T1000 (cell line): ENCODE measurements at places on chromosomes 4 and X.

- no peak for DNase-seq
These were observed 25.9 kb downstream of the C4orf50 start for GRCh38 chr4:5992171-5992827.

- DNase-seq, result no peak
These were observed 199.8 kb upstream of the AGTR2 start for GRCh38 chrX:115970718-115971117.

DNA sequence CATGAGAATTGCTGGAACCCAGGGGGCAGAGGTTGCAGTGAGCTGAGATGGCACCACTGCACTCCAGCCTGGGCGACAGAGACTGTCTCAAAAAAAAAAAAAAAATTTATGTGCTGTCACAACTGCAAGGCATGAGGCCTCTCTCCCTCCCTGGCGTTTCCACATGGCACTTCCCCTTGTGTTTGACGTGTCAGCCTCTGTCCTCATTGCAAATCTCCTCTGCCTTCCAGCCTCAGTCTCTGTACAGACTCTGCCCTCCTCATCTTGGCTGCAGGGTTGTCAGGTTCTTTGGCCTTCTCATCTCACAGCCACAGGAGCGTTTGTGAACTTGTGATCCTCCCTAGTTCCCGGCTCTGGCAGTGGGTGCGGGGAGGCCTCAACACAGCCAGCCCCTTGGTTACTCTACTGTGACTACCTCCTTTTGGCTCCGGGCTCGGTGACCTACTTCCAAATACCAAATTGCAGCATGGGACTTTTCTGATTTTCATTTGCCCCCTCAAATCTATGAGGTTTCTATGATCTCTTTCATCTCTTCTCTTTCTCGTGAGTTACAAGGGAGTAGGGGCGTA lies 250.0 kb downstream of the CBR4 start:
- no peak for DNase-seq

- DNase-seq, result no peak
These were observed 42.9 kb downstream of the SMAD1 start for GRCh38 chr4:145524552-145524951.

GRCh38 chrX:66176134-66176533 lies 12.1 kb downstream of the HEPH start:
- no peak for DNase-seq

DNA sequence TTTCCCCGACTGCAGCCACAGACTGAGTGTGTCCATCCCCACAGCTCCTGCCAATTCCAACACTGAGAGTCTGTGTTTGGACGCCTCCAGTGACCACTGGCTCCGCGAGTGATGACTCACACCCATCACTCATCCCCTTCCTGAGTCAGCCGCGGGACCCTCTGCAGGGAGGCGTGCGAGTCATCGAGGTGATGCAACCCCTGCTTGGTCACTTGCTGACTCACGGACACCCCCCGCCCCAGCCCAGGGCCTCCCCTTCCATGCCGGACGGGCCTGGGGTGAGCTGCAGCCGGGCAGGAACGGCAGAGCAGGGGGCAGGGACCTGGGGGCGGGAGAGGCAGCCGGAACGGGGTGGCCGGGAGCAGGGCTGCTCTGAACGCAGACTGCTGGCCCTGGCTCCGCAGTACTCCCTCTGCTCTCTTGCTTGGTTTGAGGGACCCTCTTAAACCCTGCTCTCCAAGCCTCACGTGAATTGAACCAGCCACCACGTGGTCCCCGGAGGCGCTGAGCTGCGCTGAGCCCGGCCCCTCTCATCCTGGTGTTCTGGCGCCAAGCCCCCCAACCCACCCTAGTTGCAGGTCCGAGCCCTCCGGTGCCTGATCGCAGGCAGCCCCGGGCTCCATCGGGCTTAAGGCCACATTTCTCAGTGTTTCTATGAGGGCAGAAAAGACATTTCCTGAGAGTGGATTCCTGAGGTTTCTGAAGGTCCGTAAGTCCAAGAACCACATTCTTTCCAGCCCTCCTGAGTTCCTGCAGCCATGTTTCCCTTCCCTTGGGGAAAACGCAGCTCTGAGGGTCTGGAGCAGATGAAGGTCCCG lies 32.4 kb downstream of the FGFRL1 start:
- DNase-seq, result peak; percentile 96

DNA sequence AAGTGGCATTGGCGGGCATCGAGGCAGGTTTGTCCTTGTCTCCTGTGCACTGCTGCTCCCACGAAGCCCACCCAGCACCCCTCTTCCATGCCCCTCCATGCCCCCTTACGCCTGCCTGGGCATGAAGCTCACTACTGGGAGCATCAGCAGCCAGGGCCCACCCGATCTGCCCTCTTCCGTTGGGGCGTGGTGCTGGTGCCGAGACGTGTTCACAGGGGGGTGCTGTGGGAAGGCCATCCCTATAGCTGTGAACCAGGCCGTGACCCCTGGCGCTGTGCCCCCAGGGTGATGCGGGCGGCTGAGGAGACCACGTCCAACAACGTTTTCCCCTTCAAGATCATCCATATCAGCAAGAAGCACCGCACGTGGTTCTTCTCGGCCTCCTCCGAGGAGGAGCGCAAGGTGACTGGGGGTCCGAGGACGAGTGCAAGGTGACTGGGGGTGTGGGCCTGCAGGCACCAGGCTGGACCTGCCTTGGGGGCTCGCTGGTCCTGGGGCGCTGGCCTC lies 19.3 kb upstream of the ADD1 start:
- no peak for DNase-seq

- DNase-seq, result no peak
These were observed 13.4 kb upstream of the NHS start for GRCh38 chrX:17361620-17362019.

DNA sequence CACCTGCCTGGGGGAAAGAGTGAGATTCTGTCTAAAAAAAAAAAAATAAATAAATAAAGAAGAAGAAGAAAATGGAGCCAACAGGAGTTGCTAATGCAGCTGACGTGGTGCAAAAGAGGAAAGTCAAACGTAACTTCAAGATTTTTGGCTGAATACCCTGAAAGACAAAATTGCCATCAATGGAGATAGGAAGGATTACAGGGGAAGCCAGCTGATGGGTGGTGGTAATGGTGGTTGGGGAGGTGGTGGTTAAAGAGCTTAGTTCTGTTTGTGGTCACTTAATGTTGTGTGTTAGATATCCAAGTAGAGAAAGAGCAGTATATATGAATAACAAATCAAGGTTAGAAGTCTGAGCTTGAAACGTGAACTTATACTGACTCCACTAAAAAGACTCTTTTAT lies 225.4 kb downstream of the ARHGAP24 start:
- no peak for DNase-seq

- DNase-seq, result no peak
These were observed 122.0 kb downstream of the CORIN start for GRCh38 chr4:47715716-47716416.

GRCh38 chr4:111512081-111512783 lies 633.0 kb upstream of the FAM241A start:
- DNase-seq, result no peak

DNA sequence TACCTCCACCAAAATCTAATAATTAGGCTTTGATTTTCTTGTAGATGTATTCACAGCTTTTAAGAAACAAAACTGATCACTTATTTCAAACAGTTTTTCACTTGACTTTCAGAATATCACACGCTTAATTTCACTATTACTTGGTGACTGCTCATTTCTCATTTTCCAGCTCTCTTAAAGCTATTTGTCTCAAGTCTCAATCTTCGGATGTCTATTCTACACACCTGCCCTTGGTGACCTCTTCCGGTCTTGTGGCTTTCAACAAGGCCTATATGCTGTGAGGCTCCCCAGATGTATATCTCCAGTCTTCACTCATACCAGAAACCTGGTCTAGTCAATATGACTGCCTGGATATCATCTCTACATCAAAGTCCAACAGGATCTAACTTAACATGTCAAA lies 34.9 kb upstream of the ANXA10 start:
- DNase-seq, result no peak

- DNase-seq, result no peak
These were observed 142.4 kb upstream of the CPXCR1 start for GRCh38 chrX:88604433-88605221.

GRCh38 chr4:109959195-109959594 lies 46.5 kb downstream of the EGF start:
- DNase-seq, result no peak

GRCh38 chr4:120733968-120734367 lies 188.6 kb downstream of the PRDM5 start:
- DNase-seq, result no peak

DNA sequence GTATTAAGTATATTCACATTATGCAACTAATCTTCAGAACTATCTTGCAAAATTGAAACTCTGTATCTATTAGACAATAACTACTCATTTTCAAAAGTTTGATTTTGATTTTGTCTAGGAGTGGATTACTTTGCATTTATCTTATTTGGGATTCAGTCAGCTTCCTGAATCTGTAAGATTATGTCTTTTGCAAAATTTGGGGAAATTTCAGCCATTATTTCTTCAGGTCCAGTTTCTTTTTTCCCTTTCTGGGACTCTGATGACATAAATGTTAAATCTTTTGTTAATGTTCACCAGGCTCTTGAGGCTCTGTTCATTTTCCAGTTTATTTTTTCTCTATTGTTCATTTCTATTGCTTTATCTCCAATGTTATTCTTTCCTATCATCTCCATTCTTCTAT lies 15.0 kb downstream of the RPS6KA3 start:
- DNase-seq, result no peak

DNA sequence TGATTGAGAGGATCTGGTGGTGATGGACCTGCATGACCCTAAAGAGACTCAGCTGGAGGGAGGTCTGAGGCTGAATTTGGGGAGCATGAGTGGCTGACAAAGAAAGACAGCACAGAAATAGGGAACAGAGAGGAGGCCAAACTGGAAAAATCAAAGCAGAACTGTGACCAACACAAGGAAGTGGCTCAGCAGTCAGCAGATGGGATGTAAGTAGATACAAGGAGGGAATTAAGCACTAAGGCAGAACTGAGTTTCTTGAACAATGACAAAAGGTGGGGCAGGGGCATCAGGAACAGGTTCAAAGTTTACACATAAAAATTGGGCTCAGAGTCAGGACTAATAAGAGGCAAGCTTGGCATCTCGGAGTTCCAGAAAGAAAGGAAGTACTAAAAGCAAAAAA lies 144.3 kb upstream of the KLF3 start:
- DNase-seq, result no peak

DNA sequence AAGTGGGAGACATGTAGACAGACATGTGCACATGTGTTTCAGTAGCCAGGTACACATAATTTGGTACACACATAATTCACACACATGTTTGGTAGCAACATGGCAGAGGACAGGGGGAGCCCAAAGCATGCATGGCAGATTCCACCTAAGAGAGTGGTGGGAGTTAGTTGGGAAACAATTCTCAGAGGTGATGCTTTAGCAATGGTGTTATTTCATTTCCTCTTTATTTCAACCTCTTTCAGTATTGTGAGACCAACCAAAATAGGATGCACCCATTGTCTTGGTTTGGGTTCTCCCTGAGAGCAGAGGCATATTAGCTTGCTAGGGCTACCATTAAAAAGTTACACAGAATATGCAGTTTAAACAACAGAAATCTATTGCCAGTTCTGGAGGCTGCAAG lies 92.2 kb upstream of the ANXA3 start:
- DNase-seq, result no peak

GRCh38 chr4:90958256-90958895 lies 831.2 kb downstream of the CCSER1 start:
- peak; percentile 29 for DNase-seq

- DNase-seq, result no peak
These were observed 49.6 kb downstream of the MAP7D2 start for GRCh38 chrX:20066968-20067708.

GRCh38 chr4:74023709-74024108 lies 14.8 kb downstream of the CXCL3 start:
- DNase-seq, result no peak

GRCh38 chr4:165597581-165598480 lies 219.0 kb downstream of the CPE start:
- DNase-seq, result no peak

DNA sequence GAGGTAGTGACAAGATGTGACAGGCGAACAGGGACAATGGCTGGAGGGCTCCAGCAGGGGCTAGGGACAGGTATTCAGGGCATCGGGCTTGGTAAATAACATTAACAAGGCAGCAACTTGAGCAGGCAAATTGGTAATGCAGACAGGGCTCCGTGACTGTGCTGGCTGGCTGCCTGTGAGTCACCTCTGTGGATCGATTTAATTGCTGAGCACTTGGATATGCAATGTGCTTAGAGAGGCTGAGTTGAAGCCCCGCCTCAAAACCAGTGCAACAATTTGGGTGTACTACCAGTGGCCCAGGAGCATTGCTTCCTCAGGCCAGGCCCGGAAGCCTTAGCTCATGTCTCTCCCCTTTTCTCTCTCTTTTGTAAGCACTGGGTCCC lies 19.5 kb downstream of the CNGA2 start:
- peak; percentile 6 for DNase-seq

- no peak for DNase-seq
These were observed 1.2 kb downstream of the AKAP17A start for GRCh38 chrX:1592470-1593142.

DNA sequence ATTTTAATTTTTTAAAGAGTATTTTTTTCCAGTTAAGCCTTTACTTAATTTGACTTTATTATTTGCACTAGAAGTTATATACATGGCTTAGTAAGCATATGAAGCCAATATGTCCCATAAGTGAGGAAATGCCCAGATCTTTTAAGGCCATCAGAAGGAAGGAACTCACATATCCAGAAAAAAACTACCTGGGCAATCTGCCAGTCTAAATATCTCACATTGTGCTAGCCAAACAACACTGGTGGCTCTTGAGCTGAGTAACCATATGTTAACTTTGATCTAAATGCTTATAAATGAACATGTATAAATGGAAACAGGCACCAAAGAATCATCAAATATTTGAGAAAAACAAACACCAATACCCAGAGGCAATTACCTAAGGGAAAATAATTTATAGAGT lies 138.6 kb upstream of the APOOL start:
- DNase-seq, result no peak

DNA sequence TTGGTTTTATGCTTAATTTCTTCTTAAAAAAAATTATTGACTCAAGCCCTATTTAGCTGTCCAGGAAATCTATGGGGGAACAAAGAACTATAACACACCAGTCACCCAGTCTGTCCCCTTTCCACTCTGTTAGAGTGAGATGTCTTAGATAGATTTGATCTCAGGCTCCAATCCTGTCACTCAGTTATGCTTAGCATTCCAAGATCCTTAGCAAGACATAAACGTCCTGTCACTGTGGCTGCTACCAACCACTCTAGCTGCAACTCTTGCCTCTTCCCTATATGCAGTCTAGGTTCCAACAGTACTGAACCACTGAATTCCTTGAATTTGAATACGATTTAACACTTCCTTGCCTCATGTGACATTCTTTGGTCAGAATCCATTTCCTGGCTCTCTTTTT lies 241.9 kb upstream of the NWD2 start:
- DNase-seq, result no peak
